Effector memory CD4-positive, alpha-beta T cell (primary cell): ENCODE measurements at places on chromosomes 5 and 9.
A peak's percentile ranks its signal among the peaks of the same experiment; 100 is the strongest.

- H3K36me3 ChIP-seq, result no peaks in the 10 kb centered on the region
- no peak overlapping the region for H3K4me3 ChIP-seq
- H3K27ac ChIP-seq, result no peak overlapping the region
- no peak for DNase-seq
Observed at GRCh38 chr5:75319638-75320037, 17.4 kb upstream of the HMGCR start.

DNA sequence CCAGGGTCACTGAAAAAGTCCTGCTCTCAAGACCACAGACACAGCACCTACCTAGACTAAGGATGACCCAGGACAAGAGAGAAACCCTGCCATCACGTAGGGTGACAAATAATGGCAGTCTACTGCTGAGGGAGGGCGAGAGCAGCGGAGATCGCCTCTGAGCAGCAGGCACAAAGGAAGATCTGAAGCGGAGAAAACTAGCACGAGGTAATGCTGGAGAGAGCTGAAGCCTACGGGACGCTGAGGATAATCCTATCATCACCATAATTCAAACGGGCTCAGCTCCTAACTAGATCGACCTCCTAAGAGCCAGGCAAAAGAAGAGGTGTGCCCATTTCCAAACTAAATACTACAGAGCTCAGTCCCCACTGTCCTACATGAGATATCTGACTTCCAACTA lies 41.3 kb downstream of the FBXO10 start:
- no peak overlapping the region for H3K4me3 ChIP-seq
- H3K4me1 ChIP-seq, result no peaks in the 10 kb centered on the region
- H3K36me3 ChIP-seq, result no peaks in the 10 kb centered on the region
- no peaks in the 10 kb centered on the region for H3K27me3 ChIP-seq
- no peak for DNase-seq

DNA sequence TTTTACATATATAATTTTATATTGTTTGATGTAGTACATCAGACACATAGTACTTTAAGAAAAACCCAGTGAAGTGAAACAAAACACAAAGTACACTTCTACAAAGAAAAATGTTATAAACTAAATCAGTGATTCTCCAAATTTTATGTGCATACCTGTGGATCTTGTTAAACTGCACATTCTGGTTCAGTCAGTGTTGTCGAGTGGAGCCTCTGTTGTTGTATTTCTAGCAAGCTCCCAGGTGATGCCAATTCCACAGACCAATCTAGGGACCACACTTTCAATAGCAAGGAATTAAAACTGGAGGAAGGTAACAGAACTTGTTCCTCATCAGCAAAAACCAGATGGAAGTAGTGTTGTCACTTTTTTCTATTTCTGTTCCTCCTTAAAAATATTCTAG lies 183.8 kb upstream of the CD180 start:
- H3K36me3 ChIP-seq, result no peaks in the 10 kb centered on the region
- H3K27me3 ChIP-seq, result no peaks in the 10 kb centered on the region
- DNase-seq, result no peak
- H3K4me1 ChIP-seq, result no peaks in the 10 kb centered on the region

- H3K27ac ChIP-seq, result no peak overlapping the region
- no peak overlapping the region for H3K4me3 ChIP-seq
- no peak for DNase-seq
- H3K4me1 ChIP-seq, result no peaks in the 10 kb centered on the region
Observed at GRCh38 chr5:149605998-149606724, 24.9 kb downstream of the ARHGEF37 start.

DNA sequence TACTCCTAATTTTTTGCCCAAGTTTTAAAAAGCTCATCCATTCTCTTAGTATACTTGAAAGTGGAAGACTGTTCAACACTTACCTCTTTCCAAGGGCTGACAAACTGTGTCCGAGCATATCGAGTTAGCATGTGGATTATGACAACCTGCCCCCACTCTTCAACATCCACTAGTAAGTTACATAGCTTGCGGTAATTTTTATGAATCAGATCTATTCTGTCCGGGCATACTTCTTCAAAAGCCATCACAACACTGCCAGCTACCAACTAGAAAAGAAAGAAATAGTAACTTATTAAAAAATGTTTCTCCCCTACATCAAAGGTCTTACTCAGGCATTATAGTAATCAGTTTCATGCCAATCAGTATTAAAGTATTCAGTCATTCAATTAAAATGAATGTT lies 78.5 kb downstream of the AP3B1 start:
- no peaks in the 10 kb centered on the region for H3K4me1 ChIP-seq
- DNase-seq, result no peak
- no peak overlapping the region for H3K27ac ChIP-seq
- peaks cover 5% of the 10 kb centered on the region for H3K36me3 ChIP-seq

GRCh38 chr5:52997424-52997823 lies 8.3 kb downstream of the ITGA2 start:
- no peaks in the 10 kb centered on the region for H3K36me3 ChIP-seq
- H3K27me3 ChIP-seq, result no peaks in the 10 kb centered on the region
- no peak overlapping the region for H3K4me3 ChIP-seq
- H3K4me1 ChIP-seq, result no peaks in the 10 kb centered on the region

- DNase-seq, result no peak
- H3K36me3 ChIP-seq, result no peaks in the 10 kb centered on the region
- no peak overlapping the region for H3K27ac ChIP-seq
- H3K27me3 ChIP-seq, result no peaks in the 10 kb centered on the region
- no peak overlapping the region for H3K4me3 ChIP-seq
Observed at GRCh38 chr9:121619545-121620324, 31.7 kb upstream of the DAB2IP start.

- H3K36me3 ChIP-seq, result no peaks in the 10 kb centered on the region
- no peak overlapping the region for H3K27ac ChIP-seq
- H3K4me1 ChIP-seq, result no peaks in the 10 kb centered on the region
- no peak overlapping the region for H3K4me3 ChIP-seq
Observed at GRCh38 chr5:52502460-52502999, 285.2 kb upstream of the ITGA1 start.

- no peaks in the 10 kb centered on the region for H3K27me3 ChIP-seq
- H3K4me1 ChIP-seq, result peaks cover 3% of the 10 kb centered on the region
- no peak overlapping the region for H3K27ac ChIP-seq
- H3K36me3 ChIP-seq, result no peaks in the 10 kb centered on the region
- no peak overlapping the region for H3K4me3 ChIP-seq
Observed at GRCh38 chr9:90162819-90163218, 479.8 kb downstream of the DIRAS2 start.

DNA sequence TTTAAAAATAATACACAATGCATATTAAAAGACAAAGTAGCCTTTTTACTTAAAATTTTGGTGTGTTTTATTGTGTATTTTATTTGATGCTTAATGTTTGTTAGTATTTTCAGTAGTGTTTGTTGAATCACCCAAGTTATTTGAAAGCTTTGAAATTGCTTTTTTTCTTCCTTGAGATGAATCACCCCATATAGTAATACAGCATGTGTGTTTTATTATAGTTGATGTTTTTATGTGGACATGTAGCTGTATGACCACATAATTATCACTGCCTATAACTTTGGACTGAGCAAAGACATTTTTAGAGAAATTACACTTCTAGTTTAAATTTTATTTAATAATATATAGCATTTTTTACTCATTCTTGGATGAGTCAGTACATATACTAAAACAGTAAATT lies 18.0 kb downstream of the FAM174A start:
- no peak overlapping the region for H3K27ac ChIP-seq
- H3K36me3 ChIP-seq, result no peaks in the 10 kb centered on the region
- no peak for DNase-seq
- H3K4me1 ChIP-seq, result peaks cover 3% of the 10 kb centered on the region
- no peak overlapping the region for H3K4me3 ChIP-seq
- H3K27me3 ChIP-seq, result no peaks in the 10 kb centered on the region

DNA sequence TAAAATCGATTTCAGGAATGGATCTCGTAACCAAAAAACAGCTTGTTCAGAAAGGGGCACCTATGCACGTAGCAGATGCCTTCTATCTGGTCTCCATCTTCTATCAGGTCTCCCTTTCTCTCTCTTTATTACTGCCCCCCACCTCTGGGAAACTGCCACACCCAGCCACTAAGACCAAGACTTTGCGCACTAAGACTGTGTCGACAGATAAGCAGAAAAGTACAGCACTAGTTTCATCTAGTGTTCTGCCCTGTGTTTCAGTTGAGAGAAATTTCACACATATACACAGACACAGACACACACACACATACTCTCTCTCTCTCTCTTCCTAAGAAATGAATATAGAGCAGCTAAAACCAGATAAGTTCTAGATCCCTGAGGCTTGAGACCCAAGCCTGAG lies 210.1 kb upstream of the MAP3K1 start:
- H3K27ac ChIP-seq, result no peak overlapping the region
- no peaks in the 10 kb centered on the region for H3K27me3 ChIP-seq
- H3K36me3 ChIP-seq, result no peaks in the 10 kb centered on the region
- no peak overlapping the region for H3K4me3 ChIP-seq
- no peak for DNase-seq

GRCh38 chr5:1294835-1295649 lies at the start of gene TERT:
TSS of gene TERT (minus strand) at chr5:1295068. CDS start at chr5:1294989, 79 bp downstream.
- peak; percentile 60 for DNase-seq
- H3K27me3 ChIP-seq, result no peaks in the 10 kb centered on the region
- H3K27ac ChIP-seq, result no peak within 1 kb of the TSS
- no peaks in the 10 kb centered on the region for H3K36me3 ChIP-seq

DNA sequence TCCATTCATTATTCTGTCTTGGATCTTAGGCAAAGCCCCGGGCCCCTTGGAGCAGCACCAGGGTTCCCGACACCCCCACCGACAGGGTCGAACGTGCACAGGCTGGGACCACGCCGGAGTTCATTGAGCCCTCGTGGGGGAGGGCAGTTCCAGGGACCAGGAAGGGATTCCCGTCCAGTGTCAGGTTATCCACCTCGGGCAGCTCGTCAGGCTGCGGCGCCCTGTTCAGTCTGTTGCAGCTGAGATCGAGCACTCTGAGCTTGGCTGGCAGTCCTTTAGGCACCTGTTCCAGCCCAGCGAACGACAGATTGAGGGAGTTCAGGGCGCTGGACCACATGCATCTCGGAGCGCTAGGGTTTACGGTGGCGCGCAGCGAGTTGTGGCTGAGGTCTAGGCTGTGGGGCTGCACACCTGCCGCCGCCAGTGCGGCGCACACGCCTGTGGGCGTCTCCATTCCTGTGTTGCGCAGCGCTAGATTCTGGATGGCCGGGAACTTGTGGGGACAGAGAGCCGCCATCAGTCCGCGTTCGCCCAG lies 1.1 kb downstream of the CD14 start:
- no peak for DNase-seq
- peak overlapping the region; percentile 58 for H3K27ac ChIP-seq
- no peaks in the 10 kb centered on the region for H3K27me3 ChIP-seq
- H3K4me3 ChIP-seq, result peak overlapping the region; percentile 65
- peaks cover 10% of the 10 kb centered on the region for H3K4me1 ChIP-seq

GRCh38 chr5:135222771-135223170 lies 176.3 kb downstream of the MACROH2A1 start:
- DNase-seq, result no peak
- no peaks in the 10 kb centered on the region for H3K27me3 ChIP-seq
- no peak overlapping the region for H3K27ac ChIP-seq
- no peaks in the 10 kb centered on the region for H3K4me1 ChIP-seq
- H3K36me3 ChIP-seq, result no peaks in the 10 kb centered on the region

DNA sequence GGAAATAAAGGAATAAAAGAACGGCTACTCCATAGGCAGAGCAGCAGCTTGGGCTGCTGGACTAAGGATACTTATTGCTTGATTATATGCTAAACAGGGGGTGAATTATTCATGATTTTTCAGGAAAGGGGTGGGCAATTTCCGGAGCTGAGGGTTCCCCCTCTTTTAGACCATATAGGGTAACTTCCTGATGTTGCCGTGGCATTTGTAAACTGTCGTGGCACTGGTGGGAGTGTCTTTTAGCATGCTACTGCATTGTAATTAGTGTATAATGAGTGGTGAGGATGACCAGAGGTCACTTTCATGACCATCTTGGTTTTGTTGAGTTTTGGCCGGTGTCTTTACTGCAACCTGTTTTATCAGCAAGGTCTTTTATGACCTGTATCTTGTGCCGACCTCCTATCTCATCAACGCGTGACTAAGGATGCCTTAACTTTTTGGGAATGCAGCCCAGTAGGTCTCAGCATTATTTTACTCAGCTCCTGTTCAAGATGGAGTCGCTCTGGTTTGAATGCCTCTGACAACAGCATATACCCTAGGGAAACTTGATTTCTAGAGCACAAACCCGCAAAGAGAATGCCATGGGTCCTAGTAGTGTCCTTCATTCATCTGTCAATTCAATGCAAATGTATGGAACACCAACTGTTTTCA lies 47.8 kb upstream of the PWWP2A start:
- no peak overlapping the region for H3K27ac ChIP-seq
- DNase-seq, result no peak
- H3K36me3 ChIP-seq, result no peaks in the 10 kb centered on the region
- no peaks in the 10 kb centered on the region for H3K27me3 ChIP-seq

GRCh38 chr5:38879078-38879460 lies 33.3 kb downstream of the OSMR start:
- H3K27ac ChIP-seq, result no peak overlapping the region
- H3K27me3 ChIP-seq, result peaks cover 5% of the 10 kb centered on the region
- no peak overlapping the region for H3K4me3 ChIP-seq
- no peak for DNase-seq

DNA sequence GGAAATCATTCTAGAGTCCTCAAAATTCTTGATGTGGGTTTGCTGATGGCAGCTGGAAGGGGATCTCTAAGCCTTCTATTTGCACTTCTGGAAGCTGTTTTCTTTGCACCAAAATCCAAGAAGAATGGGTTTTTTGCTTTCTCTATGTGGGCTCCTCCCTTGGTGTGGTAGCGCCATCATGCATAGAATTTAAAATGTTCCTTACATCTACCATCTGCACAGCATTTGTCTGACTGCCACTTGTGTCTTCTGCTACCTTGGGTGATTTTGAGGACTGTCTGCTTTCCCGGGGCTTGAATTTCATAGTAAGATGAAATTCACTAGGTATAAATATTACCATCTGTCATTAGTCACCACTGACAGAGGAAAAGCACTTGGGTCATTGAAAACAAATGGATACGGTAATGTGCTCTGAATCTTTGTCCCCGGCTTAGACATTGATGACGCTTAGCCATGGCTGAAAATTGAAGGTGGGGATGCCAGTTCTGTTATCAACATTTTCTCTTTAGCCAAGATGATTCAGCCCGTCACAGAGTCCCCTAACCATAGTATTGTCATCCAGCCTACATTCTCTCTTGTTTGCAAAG lies 30.0 kb downstream of the SNX30 start:
- no peak overlapping the region for H3K4me3 ChIP-seq
- no peaks in the 10 kb centered on the region for H3K4me1 ChIP-seq
- no peak overlapping the region for H3K27ac ChIP-seq
- no peaks in the 10 kb centered on the region for H3K27me3 ChIP-seq
